ENCODE measurements at places on chromosomes 13 and 19.

DNA sequence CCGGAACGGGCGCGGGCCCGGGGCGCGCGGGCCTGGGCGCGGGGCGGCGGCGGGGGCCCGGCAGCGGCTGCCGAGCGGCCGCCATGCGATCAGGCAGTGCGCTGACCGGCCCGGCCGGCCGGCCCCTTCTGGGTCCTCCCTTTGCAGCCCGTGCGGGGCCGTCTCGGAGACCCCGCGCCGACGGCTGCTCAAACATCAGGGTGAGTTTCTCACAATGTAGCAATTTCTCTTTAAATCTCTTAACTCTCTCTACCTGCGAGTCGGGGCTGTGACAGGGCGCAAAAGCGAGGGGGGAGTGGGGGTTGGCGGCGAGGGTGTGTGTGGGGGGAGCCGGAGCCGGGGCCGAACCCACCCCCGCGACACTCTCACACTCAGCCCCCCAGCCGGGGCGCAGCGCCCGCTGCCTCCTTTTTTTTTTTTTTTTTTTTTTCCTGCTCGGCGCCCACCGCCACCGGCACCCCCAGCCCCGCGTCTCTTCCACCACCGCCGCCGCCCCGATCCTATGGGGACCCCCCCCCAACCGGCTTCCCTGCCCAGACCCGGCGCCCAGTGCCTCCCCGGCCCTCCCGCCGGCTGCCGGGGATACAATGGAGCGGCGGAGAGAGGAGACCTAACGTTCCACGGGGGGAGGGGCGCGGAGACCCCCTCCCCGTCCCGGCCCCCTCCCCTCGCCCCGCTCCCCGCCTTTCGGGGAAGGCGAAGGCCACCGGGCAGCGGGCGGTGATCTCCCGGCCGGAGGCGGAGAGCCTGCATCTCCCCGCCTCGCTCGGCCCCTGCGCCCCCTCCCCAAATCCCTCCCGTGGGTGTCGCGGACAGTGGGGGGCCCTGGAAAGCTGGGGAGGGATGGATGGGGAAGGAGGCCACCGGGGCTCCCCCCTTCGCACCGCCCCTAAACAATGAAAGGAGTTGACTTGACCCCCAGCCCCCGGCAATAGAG, at the start of gene BICRA:
Gene BICRA (plus strand): TSS at position 166 of the 937 bp plus-strand sequence. CDS start 64,441 bp downstream, outside the sequence.
- DNase-seq = peak; percentile 72

GRCh38 chr13:80462567-80462966, 121.6 kb upstream of the SPRY2 start:
- no peak for DNase-seq

- DNase-seq = no peak
These were observed 61.0 kb downstream of the EDNRB start for GRCh38 chr13:77857531-77858209.

GRCh38 chr13:98853771-98854221, 101.3 kb upstream of the SLC15A1 start:
- DNase-seq = no peak

DNA sequence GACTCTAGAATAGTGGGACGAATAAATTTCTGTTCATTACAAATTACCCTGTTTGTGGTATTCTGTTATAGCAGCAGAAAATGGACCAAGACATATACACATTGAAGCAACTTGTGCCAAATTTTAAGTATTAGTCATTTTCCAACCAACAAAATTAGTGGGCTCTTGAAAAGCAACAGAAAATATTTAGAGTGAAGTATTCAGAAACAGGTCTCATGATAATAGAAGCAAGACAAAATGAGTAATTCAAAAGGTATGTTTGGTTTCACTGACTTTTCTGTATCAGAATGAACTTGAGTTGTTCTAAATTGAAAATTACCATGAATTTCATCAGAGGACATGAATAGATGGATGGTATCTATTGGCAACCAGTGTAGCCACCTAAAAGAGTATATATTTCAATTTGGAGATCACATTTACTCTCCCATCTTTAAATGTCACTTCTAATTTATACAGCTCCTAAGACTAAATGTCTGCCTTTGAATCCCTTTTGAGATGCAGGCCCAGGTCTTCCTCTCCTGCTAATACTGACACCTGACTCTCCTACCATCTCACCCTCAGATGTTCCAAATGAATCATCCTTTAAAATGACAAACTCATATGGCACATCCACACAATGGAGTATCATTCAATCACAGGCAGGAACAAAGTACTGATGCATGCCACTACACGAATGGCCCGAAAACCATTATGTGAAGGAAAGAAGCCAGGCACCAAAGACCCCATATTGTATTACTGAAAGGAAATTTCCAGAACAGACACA, 40.7 kb upstream of the DOCK9 start:
- no peak for DNase-seq

Measured in hematopoietic multipotent progenitor cell treated with erythropoietin and hydrocortisone succinate and interleukin-3 and kit ligand, for 17 days (in vitro differentiated cells).